Kasumi-1 (cell line): ENCODE measurements at places on chromosomes 13 and 19.
A peak's percentile ranks its signal among the peaks of the same experiment; 100 is the strongest.

DNA sequence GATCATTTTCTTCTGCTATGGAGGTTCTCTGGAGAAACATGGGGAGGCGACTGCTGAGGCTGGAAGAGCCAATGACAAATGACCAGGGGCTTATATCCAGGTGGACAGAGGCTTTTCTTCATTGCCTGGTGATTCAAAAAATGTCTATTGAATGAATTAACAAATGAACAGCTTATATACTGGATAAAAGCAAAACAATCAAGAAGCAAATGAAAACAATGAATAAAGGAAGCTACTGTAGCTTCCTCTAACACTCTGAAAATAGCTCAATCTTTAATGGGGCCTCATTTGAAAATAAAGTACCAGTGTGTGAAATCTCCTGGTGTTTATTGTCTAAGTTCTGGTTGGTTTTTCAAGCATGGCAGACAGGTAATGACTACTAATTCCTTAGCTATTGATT lies 167.5 kb upstream of the TMTC4 start:
- no peak for DNase-seq

DNA sequence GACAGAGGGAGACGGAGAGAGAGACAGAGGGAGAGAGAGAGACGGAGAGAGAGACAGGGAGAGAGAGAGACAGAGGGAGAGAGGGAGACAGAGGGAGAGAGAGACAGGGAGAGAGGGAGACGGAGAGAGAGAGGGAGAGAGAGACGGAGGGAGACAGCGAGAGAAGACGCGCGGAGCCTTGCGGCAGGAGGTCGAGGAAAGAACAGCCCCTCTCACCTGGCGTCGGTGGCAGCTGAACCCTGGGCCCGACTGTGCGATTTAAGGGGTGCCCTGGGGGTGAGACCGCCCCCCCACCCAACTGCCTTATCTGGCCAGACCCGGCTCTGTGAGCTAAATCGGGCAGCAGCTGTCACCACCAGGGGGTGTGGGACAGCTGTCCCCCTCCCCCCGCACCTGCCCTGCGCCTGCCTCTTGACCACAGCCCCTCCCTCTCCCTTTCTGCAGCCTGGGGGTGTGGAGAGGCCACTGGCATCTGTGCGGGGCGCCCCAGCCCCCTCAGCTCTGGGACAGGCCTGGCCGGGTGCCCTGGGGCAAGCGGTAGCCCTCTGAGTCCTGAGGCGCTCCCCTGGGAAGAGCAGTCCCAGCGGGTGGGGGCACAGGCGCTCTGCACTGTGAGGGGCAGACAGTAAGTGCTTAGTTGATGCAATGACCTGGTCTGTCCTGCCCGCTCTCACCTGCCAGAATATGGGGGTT lies 10.8 kb downstream of the JOSD2 start:
- no peak for DNase-seq

GRCh38 chr19:21133633-21134032 lies 8.2 kb upstream of the ZNF431 start:
- no peak for DNase-seq

GRCh38 chr13:57666131-57666953 lies 34.8 kb downstream of the PCDH17 start:
- no peak for DNase-seq

GRCh38 chr19:15161028-15161984 lies 39.5 kb downstream of the NOTCH3 start:
- DNase-seq: peak; percentile 60

GRCh38 chr13:114185182-114185971 lies 6.3 kb downstream of the CFAP97D2 start:
- DNase-seq: no peak

DNA sequence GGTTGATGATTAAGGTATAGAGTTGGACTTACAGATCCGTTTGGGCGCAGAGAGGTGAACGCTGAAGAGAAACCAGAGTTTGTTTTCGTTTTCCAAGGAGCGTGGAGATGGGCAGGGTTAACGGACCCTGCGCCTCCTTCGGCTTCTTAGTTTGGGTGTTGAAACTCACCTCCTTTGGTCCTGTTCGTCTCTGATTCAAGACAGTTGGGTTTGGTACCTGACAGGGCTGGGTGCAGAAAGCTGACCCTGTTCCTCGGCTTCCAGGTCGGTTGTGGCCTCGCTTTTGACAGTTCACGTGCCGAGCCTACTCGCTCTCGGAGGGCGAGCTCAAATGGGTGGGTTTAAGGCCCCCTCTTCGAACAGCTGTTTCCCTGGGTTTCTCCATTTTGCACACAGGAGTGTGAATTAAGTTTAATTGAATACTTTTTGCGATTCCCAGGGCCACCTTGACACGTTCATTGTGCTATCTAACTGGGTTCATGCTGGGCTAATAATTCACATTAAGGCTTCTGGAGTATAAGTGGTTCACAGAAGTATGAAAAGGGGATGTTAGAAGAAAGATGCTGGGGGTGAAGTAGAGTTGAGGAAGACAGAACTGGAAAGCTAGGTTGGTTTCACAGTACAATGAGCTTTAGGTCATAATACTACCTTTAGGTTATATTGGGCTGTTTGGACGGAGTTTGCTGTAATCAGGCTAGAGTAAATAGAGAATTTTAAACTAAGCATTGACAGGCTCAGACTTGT lies 638 bp downstream of the USPL1 start:
- peak; percentile 2 for DNase-seq

GRCh38 chr19:30593975-30594745 lies 222.0 kb downstream of the ZNF536 start:
- DNase-seq: no peak

- no peak for DNase-seq
Observed at GRCh38 chr13:30792285-30793000, 57.1 kb downstream of the ALOX5AP start.

DNA sequence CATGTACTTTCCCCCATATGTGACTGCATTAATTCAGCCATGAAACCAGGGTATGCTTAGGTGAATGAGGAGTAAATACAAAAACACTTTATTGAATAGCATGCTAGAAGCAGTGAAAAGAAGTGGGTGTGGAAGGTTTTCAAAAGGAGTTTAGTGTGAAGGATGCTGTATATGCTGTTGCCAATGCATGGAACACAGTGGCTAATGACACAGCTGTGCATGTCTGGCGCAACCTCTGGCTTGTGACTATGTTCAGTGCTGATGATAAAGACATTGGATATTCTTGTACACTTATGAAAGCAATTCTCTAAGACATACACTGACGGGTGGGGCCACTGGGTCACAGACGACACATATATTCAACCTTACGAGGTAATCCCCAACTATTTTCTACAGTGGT lies 55.2 kb downstream of the SOX21 start:
- no peak for DNase-seq

DNA sequence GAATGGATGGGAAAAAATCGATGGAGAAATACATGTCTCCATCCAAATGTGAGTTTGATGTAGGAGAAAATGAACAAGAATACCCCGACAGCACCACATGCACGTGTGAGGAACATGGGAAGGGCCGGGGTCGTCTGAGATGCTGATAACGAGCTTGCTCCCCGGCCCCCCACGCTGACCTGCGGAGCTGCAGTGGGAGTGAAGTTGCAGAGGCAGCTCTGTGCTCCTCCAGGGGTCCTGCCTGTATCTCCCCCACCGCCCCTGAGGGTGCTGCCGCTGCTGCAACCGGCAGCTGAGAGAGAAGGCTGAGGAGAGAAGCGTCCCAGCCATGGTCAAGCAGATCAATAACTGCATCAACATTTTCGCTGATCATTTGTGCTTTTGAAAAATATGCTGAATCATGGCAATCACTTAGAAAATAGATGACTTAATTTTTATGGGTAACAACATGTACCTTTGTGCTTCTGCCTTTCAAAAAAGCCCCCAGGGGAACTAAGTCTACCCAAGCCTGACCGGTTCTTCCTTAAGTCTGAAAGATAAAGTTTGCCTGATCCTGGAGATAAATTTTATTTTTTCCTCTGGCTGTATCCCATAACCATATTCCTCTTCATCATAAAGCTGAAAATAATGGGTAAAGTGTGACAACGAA lies 18.2 kb upstream of the NAXD start:
- no peak for DNase-seq

DNA sequence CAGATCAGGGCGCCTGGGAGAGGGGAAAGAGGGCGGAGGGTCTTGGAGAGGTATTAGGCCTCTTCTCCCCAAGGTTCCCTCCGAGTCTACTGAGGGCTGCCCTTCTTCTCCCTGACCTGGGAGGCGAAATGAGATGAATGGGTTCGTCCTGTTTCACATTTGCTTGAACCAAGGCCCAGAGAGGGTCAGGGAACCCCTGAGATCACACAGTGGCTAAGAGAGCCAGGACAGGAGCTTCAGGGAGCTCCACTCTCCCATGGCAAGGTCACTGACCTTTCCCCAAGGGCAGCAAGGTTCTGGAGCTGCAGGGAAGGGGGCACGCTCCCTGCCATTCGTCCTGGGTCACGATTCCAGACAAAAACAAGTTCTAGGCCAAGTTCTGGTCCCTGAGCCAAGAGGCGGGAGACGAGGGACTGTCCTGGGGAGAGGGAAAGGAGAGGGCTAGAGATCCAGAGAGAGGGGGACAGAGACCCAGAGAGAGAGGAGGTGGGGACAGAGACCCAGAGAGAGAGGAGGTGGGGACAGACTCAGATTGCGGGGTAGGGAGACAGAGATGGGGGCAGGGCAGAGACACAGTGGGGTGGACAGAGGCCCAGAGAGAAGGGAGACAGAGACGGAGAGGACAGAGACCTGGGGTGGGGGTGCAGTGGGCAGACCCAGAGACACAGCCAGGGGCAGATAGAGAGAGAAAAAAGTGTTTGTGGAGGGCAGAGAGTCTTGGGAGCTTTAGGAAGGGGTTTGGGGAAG lies 541 bp downstream of the ASPDH start:
- DNase-seq: no peak

- DNase-seq: no peak
Observed at GRCh38 chr13:33953781-33954180, 135.8 kb downstream of the RFC3 start.

- DNase-seq: no peak
Observed at GRCh38 chr19:12959481-12959880, 2.5 kb upstream of the GADD45GIP1 start.

DNA sequence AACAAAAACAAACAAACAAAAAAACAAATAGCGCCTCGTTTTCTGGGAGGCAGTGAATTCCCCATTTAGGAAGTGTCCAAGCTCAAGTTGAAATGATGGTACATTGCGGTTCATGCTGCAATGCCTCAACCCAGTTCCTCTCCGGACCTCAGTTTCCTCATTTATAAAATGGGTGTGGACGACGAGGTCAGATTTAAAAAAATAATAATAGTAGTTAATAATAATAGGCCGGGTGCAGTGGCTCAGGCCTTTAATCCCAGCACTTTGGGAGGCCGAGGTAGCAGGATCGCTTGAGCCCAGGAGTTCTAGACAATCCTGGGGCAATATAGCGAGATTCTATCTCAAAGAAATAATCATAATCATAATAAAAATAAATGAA lies 15.5 kb upstream of the ERCC1 start:
- no peak for DNase-seq

DNA sequence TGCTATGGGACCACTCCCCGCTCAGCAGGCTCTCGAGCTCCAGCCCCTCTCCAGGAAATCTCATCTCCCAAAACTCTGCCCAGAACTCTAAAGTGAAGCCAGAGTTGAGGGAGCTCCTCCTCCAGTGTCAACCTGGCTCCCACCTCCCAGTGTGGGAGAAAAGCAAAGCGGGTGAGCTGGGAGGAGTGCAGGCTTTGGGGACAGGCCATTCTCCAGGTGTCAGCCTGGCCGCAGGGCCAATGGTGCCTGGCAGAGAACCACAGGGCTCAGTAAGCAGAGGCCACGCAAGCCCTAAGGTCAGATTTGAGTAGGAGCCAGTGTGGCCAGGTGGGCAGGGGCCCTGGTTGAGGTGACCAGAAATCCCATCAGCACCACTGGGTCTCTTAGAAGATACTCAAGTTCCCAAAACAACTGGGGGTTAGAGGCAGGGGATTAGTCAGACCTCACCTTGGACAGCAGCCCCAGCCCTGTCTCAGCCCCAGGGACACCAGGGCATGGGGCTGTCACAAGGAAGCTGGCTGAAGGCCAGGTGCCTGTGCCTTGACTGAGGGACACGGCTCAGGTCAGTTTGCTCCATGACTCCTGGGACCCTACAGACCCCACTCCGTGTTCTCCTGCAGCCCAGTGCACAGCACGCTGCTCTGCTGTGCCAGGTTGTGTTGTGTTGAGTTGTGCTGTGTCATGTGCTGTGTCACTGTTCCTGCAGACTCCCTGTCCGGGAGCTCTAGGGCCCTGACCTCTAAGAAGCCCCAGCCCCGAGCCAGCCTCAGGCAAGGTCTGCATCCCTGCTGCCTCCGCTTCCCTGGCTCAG lies 2.8 kb upstream of the ZNF181 start:
- DNase-seq: no peak

- DNase-seq: peak; percentile 26
Observed at GRCh38 chr19:38319421-38320258, at the start of gene KCNK6. TSS of gene KCNK6 (plus strand) at chr19:38319845. CDS start at chr19:38319951, 106 bp downstream.

DNA sequence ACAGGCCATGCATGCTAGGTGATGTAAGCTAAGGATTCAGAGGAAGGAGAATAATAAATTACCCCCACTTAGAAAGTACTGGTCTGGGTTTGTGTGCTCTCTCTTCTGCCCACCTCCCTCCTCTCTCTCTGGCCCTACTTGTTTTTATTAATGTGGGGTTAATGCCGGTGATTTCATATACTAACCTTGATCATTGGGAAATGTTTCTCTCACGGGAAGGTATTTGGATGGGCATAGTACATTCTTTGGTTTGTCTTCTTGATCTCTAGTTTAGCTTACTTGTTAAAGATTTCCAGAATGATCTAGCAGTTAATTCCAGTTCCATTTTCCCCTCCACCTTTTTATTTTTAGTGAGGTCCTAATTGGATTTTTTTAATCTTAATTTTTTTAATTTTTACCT lies 24.6 kb downstream of the ARHGAP35 start:
- no peak for DNase-seq

DNA sequence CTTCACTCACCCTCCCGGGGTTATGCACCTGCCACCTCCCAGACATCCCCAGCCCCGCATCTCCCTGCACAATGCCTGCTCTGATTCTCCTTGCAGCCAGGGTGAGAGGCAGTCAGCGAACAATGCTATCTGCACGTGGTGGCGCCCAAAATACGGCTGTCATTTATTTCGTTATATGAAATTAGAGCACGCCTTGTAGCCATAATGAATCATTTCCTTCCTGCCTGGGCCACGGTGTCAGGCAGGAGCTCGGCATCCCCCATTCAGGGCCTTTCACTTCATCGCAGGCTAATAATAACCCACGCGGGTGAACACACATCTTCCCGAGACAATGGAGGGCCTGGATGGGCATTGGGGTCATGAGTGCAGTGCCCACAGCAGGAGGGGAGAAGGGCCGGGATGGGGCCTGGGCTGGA lies 143.8 kb upstream of the ZNF507 start:
- DNase-seq: peak; percentile 60

- no peak for DNase-seq
Observed at GRCh38 chr13:36211567-36211966, 2.8 kb downstream of the SOHLH2 start.

- no peak for DNase-seq
Observed at GRCh38 chr19:475360-475759, 14.5 kb upstream of the SHC2 start.
